Left hindlimb (tissue), 1 donor: ENCODE measurements at places on chromosomes 7 and 10.

DNA sequence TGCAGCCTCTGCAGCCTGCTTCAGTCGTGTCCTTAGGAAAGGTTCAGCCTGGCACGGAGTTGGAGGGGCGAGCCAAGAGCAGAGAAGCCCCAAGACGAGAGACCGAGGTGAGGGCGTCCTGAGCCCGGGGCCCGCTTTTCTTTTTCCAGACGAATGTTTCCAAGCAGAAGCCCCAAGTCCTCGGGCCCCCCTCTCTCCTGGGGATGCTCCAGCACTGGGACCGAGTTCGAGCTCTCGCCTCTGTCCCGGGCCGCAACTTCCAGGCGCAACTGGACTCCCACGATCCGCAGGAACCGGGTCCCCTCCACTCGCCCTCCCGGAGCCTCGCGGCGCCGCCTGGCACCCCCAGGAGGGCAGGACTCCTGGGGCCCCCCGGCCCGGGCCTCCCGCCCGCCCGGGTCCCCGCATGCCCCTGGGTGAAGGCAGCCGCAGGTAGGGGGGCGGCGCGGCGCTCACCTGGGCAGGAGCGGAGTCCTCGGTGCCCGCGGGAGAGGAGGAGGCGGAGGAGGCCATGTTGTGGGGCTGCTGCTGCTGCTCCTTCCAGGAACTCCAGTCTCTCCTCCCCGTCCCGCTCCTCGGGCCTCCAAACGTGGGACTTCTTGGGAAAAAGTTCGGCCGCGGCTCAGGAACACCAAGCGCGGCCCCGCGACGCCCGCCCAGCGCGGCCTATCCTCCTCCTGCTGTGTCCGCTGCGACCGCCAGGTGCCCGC is 45.3 kb upstream of the CDK1 start:
- DNase-seq: peak; percentile 48

DNA sequence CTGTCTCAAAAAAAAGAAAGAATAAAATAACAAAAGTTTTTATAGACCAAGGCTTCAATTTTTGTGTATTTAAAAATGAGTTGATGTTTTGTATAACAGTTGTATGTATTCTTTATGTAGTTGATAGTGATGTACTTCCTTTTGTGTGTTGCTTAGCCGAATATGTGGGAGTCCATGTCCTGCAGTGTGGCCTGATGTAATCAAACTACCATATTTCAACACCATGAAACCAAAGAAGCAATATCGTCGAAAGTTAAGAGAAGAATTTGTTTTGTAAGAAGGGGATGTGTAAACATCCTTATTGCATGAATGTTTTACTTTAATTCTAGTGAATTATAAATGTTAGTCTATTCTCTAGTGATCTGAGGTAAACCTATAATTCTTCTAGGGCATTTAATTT is 56.6 kb downstream of the MPLKIP start:
- no peak for DNase-seq

DNA sequence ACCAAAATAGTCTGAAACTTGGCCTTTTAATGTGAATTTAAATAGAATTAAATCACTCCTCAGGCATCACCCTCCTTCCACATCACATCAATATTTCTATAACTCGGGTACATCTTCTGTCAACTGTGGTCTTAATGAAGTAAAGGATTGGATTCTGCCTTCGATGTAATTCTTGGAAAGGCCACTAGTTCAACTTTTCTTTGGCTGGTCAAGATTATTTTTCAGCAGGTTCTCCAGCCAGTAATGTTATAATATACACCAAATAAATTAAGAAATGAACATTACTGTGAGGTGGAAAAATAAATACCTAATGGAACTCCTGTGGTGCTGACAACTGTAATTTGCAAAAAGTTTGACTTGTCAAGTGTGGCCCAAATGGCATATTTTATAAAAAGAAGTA is 9.7 kb upstream of the SLC16A9 start:
- DNase-seq: no peak

DNA sequence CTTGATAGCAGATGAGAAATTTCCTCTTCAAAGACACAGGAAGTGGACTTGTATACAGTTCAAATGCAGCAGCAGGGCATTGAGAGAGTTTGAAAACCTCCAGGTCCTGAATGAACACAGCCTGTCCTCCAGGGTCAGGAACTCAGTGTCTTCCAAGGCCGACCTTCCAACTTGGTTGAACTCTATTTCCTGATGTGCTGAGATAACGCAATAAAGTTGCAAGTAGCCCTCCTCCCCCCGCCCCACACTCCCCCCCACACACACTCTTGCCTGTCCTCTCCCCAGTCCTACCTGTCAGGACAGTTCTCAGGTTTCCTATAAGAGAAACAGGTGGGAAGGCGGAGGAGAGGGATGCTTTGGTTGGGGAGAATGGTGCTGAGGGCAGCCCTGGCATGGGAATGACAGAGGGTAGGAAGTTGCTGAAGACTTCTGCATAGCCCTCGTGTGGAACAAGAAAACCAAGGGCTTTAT is 90.0 kb downstream of the CCDC71L start:
- DNase-seq: no peak

GRCh38 chr7:157392256-157393037 is 55.6 kb downstream of the DNAJB6 start:
- no peak for DNase-seq
